Stimulated activated CD4-positive, alpha-beta T cell treated with anti-CD3 and anti-CD28 coated beads, Interleukin-15, amount 100 ng/mL, for 1 hour (primary cell): ENCODE measurements at places on chromosomes 1 and 21.

DNA sequence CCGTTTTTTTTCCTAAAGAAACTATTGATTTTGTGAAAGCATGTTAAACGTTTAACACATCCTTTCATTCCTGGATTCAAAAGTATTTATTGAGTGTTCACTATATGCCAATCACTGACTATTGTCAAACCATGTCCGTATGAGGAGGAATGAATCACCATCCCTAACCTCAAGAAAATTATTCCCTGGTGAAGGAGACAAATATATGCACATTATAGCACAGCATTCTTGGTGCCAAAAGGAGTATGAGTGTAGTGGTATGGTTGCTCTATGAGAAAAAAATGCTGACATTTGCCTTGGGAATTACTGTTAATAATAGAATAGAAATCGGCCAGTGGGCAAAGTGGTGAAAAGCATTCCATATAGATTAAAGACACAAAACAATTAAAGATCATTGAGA, 1390.1 kb downstream of the MRPL39 start:
- DNase-seq, result no peak

GRCh38 chr1:53578358-53578757, 119.2 kb downstream of the DMRTB1 start:
- DNase-seq, result no peak

GRCh38 chr1:16134066-16134801, 21.6 kb downstream of the EPHA2 start:
- DNase-seq, result no peak

DNA sequence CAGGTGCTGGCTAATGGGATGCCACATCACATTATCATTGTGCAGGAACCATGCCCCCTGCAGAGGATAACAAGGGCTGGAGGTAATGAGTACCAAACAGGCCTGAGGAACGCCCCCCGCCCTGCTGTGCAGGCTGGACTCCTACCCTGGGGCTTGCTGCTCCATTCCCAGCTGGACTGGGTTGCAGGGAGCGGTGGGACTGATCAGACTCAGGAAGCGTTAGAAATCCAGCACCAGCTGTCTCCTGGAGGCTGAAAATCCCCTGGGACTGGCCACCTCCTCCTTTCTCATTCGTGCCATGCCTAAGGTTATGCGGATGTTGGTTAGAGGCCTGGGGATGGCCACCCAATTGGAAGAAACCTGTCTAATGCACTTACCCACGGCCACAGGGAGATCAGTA, 36.9 kb upstream of the POU3F1 start:
- no peak for DNase-seq

DNA sequence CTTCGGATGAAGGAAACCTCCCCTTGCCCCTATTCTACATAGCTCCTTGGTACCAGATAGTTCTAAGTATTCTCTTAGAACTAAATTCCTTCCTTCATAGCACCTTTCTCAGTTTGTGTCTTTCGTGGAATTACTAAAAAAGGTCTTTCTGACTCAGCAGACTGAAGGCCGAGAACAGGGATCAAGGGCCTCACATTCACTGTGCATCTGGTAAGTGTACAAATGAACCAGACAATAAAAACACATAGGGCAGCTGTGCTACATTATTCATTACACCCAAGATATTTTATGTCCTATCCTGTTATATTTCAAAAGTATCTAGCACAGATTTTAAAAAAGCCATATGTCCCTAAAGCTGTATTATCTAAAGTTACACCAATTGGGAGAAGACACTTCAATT, 62.9 kb upstream of the HP1BP3 start:
- DNase-seq, result no peak

DNA sequence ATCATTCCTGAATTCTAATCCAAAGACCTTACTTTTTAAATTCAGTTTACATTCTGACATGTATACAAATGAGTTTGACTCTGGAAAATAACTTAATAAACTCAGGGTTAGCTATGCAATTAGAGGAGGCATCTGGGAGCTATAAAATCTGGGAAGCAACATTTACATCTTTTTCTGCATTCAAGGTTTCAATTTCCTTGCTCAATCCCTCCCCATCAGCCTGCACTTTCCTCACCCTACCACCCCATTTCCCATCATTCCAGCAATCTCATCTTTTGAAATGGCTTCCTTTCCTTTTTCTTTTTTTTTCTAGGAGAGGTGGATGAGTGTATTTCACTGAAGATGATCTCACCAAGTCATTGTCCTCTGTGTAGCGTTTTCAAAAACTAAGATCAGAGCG, 65.3 kb upstream of the BEND5 start:
- DNase-seq, result no peak

- DNase-seq, result no peak
These were observed 14.2 kb upstream of the CYP4B1 start for GRCh38 chr1:46784666-46785065.

DNA sequence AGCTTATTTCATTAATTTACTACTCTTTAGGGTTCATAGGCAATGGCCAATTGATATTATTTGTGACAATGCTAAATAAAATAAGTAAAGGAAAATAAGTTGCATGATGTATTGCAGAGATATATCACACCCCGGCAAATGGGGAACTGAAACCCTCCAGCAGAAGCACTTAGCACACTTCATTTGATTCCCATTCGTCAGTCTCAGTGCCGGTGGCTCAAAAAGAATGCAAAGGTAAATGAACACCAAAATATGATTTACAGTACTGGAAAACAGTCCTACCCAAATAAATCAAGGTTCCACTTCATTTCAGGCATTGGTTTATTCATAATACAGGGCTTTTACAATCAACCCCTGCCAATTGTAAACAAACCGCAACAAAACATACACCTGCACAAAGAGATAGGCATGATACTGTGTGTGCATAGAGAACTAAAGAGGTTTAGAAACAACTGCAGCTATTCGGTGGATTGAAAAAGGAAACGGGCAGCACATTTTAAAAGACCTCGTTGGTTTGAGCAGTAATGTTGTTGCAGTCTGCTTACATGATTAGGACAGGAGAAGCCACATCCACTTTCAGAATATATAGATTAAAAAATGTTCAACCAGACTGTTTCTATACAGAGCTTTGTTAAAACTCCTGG, 1019.2 kb downstream of the TTLL7 start:
- no peak for DNase-seq
